ENCODE measurements at places on chromosomes 13 and 19.

DNA sequence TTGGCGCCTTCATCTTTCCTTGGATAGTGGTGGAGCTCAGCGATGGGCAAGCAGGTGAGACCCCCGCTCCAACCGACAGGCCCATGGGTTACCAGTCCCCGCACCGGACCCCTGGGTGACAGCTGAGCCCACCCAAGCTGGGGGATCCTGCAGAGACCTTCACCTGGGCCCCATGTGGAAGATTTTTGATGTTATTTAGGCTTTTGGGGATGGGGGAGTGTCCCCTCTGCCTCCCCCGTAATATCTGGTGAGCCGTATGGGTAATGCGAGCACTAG, 4.9 kb upstream of the LILRA5 start:
- no peak for DNase-seq

DNA sequence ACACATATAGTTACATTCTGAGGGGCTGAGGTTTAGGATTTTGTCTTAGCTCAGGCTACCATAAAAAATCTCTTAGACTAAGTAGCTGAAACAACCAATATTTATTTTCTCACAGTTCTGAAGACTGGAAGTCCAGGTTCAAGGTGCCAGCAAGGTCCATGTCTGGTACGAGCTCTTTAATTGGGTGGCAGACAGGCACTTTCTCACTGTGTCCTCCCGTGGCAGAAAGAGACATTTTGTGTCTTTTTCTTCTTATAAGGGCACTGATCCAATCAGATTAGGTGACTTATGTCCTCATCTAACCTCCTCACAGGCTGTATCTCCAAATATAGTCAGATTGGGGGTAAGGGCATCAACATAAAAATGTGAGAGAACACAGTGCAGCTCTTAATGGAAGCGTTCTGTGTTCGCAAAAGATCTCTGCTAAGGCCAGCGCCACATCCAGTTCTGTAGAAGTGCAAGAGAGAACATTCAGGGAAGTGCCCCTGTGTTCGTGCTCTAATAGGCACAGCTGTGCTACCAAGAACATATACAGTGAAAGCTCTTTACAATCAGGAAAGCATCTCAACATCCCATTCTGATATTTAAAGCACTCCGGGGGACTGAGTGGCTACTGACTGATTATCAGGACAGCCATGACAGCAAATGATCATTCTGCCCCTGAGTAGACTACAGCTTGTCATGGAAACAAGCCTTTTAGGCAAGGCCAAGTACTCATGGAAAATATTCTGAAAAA, 819.2 kb downstream of the LIG4 start:
- no peak for DNase-seq

- DNase-seq, result no peak
Measured at GRCh38 chr19:48481846-48482639, 12.9 kb downstream of the CYTH2 start.

- DNase-seq, result no peak
Measured at GRCh38 chr13:108984251-108984920, 355.0 kb downstream of the MYO16 start.

DNA sequence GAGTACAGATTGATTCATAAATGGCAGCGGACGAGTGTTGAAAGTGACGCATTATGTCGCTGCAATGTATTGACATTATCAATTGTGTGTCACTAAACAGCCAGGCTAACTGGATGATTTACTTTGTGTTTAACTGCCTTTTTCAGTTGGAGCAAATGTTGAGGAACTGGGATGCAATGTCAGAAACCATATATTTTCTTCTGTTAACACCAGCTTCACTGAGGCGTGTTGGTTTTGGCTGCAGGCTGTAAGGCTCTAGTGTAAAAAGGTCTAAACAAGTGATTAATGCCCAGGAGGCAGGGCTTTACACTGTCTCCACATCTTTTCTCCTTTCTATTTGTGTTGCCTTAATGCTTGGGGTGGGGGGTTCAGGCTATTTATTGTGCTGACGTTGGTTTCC, 80.1 kb downstream of the GGACT start:
- DNase-seq, result no peak

GRCh38 chr19:53898636-53899341, 10.3 kb upstream of the CACNG7 start:
- DNase-seq, result no peak

GRCh38 chr19:49890349-49891311, 6.1 kb downstream of the IL4I1 start:
- DNase-seq, result no peak

DNA sequence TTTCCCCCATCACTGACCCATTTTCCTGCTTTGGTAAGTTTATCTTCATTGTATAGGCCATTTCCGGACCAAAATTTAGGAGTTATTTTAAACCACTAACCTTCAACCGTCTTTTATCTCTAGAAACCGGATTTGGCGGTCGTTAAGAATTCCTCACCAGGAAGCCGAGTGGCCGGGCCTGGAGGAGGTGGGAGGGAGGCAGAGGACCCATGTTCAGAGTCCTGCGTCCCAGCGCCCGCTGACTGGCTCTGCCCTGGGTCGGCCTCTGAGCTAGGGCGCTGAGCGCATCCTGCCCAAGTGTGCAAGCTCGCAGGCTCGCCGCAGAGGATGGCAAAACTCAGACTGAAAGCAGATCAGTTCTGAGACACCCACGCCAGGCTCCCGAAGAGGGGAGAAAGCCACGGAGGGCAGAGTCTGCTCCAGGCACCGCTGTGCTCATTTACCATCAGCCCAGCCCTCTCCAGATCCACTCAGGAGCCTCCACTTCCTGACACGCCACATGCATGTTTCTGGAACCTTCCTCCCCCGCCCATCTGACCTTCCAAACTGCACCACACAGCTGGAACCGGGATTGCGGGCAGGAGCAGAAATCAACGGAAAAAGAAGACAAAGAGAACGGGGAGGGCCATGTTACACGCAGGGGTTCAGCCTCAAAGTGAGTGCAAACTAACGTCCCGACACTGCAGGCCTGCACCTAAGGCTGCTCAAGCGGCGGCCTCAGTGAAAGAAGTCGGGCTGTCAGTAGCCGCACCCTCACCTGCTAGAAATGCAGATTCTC, 8.3 kb downstream of the COL4A1 start:
- peak; percentile 76 for DNase-seq

GRCh38 chr13:43573361-43573740, 213.4 kb downstream of the ENOX1 start:
- no peak for DNase-seq

GRCh38 chr19:33545217-33545981, 23.8 kb upstream of the PEPD start:
- no peak for DNase-seq

- DNase-seq, result no peak
Measured at GRCh38 chr13:76677043-76677442, 209.2 kb downstream of the KCTD12 start.

- DNase-seq, result peak; percentile 95
Measured at GRCh38 chr19:13880059-13881043, 3.4 kb downstream of the NANOS3 start.

GRCh38 chr19:31518216-31519020, 169.2 kb upstream of the TSHZ3 start:
- no peak for DNase-seq

- peak; percentile 63 for DNase-seq
Measured at GRCh38 chr19:2032296-2032941, 16.9 kb upstream of the BTBD2 start.

GRCh38 chr13:70814684-70815083, 706.4 kb upstream of the KLHL1 start:
- no peak for DNase-seq

GRCh38 chr19:21908066-21908465, 72.1 kb upstream of the ZNF43 start:
- DNase-seq, result no peak

GRCh38 chr13:22960827-22961226, 220.0 kb upstream of the SGCG start:
- no peak for DNase-seq

Measured in kidney capillary endothelial cell (primary cell).